T-helper 22 cell (primary cell): ENCODE measurements at places on chromosomes 1 and 21.

DNA sequence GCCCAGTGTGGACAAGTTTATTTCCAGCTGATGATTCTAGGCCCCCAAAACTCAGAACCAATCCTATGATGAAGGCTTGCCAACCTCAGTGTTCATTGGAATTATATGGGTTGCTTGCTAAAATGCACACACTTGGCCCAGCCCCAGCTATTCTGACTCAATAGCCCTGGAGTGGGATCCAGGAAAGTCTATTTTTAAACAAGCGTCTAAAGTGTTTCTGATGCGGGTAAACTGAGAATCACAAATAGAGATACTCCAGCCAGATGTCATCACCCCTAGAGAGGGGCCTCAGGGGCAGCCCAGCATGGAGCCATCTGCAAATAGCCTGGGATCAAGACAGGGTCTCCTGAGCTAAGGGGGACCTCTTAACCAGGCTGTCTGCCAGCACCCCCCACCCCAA lies 46.0 kb downstream of the PKP1 start:
- DNase-seq: no peak

GRCh38 chr1:204685236-204686006 lies at the start of gene LRRN2:
LRRN2 (minus strand) TSS chr1:204685738; CDS start chr1:204619992, 65,746 bp downstream.
- no peak for DNase-seq

DNA sequence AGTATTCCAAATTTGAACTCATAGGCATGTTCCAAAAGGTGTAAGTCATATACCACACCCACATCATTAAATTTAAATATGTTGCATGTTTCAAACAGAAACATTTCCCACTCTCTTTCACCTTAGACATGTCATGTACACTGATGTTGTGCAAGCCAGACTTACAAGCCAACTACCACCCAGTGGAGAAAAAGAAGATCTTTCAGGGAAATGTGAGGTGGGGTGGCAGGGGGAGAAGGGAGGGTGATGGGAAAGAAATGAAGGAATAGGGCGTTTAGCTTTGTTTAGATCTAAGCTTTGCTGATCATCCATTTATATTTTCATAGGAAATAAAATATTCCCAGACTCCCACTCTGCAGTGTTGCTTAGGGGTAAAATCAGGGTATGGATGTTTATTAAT lies 1.6 kb downstream of the NEGR1 start:
- no peak for DNase-seq

GRCh38 chr21:46157396-46157986 lies 2.1 kb upstream of the FTCD start:
- no peak for DNase-seq

DNA sequence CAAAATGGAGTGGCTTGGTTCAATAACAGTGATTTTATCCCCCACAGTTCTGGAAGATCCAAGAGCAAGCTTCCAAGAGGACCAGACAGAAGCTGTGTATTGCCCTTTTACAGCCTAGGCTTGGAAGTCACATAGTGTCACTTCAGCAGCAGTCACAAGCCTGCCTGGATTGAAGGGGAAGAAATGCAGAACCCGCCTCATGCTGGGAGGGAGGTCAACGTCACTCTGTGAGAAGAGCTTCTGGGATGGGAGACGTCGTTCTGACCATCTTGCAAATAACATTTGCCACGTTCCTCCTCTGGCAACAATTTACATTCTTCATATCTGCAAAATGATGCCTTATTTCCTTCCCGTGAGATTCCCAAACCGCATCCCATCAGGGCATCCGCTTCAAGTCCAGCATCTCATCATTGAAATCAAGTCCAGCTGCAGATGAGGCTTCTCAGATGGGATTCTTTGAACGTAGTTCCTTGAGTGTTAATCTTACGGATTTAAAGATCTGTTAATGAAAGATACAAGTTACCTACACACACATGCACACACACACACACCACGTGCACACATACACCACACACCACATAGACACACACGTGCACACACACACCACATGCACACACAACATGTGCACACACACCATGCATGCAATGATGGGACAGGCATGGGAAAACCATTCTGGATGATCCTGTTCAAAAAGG lies 23.9 kb upstream of the KIF1B start:
- no peak for DNase-seq

DNA sequence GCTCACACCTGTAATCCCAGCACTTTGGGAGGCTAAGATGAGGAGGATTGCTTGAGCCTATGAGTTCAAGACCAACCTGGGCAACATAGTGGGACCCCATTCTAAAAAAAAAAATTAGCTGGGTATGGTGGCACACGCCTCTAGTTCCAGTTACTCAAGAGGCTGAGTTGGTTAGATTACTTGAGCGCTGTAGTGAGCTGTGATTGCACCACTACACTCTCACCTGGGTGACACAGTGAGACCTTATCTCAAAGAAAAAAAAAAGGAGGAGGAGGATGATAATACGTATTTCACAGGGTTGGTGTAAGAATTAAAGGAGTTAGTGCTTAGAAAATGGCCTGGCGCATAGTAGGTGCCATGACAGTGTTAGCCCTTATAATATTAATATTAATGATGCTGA lies 144.1 kb downstream of the PLXNA2 start:
- DNase-seq: no peak

DNA sequence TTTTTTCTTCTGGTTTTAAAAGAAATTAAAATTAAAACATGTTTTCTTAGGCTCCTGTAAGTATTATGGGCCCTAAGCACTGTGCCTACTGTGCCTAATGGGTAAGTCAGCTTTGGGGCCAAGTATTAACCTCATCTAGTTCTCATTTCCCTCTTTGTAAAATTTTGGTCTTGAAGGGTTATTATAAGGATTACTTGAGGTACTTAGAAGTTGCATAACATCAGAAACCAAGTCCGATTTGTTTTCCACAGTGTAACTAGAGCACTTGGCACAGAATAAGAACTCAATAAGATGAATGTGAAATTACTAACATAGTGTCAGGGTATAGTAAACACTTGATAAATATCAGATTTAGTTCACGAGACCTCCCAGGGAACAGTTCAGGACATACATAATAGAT lies 16.4 kb upstream of the OSBPL9 start:
- no peak for DNase-seq

- no peak for DNase-seq
These were observed 631 bp upstream of the KRTAP10-9 start for GRCh38 chr21:44626262-44626661.

DNA sequence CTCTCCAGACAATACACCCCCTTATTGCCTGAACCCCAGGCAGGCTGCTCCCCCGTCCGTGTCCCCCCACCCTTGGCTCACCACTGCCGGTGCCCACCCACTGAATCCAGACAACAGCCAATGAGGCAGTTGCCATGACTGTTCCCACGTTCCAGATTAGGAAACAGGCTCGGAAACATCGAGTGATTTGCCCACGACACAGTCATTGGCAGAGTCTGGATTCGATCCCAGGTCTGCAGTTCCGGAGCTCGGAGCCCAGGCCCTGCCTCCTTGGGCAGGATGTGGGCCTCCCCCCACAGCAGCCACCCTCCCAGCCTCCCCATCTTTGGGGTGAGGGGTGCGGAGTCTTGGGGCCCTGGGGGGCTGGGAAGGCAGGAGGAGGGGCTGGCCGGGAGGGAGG lies 20.3 kb upstream of the CLSTN1 start:
- no peak for DNase-seq
